ENCODE measurements at places on chromosomes 7 and 10.

GRCh38 chr10:52335665-52336064 is 21.6 kb downstream of the DKK1 start:
- DNase-seq: no peak

GRCh38 chr10:124671486-124672075 is 72.6 kb downstream of the FAM53B start:
- DNase-seq: no peak

DNA sequence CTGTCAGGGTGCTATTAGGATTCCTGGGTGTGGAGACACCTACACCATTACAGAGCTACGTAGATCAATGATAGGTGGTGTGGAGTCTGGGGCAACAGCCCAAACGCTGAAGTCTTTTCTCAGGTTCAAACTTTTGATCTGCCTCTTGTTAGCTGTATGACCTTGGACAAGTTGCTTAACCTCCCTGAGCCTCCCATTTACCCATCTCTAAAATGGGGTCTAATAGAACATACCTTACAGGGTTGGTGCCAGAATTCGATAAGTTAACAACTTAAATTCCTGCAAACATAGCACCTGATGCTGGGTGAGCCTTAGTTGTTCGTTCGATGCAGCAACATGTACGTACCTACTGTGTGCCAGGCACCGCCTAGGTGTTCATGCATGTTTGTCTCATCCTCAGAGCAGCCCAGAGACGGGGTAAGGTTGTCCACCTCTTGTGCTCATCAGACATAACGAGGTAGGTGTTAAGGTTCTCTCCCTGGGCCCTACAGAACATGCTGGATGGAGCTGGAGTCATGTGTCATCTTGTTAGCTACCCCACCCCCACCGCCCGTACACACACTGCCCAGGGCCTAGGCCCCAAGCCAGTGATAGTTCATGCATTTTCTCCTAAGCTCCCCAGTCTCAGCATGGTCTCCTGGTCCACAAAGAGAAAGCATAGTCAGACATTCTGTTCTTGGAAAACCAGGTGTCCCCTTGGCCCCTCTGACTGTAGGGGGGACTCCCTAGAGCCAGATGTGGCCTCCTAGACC is 41.0 kb upstream of the SLC29A3 start:
- no peak for DNase-seq

- no peak for DNase-seq
Observed at GRCh38 chr7:114919587-114919986, 2.3 kb upstream of the MDFIC start.

GRCh38 chr7:92835261-92835850 is 1.0 kb downstream of the CDK6 start:
- DNase-seq: peak; percentile 13

DNA sequence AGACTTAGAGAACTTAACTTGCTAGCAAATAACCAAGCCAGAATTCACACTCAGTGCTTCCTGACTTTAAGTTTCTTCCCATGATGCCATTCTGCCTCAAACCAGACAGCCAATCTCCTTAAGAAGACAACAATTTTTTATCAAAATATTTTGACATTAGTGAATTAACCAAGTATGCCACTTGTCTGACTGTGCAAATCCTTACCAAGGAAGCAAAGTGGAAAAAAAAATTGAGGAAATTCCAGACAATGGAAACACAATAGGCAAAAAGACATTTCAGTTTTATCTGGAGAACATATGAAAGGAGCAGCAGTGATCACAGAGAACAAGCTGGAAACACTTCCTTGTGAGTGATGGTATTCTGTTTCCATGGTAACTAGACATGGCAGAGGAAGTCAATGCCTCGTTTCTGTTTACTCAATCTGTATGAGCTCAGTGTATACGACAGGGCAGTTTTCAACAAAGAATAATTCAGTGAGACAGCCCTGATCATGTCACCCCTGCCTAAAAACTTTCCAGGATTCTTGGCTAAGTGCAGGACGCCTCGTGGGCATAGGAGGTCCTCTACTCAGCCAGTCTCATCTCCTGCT is 114.2 kb downstream of the DYNC1I1 start:
- DNase-seq: no peak

- no peak for DNase-seq
Observed at GRCh38 chr7:74101061-74101681, 17.6 kb downstream of the LIMK1 start.

GRCh38 chr10:15805395-15806058 is 54.8 kb downstream of the MINDY3 start:
- DNase-seq: no peak

DNA sequence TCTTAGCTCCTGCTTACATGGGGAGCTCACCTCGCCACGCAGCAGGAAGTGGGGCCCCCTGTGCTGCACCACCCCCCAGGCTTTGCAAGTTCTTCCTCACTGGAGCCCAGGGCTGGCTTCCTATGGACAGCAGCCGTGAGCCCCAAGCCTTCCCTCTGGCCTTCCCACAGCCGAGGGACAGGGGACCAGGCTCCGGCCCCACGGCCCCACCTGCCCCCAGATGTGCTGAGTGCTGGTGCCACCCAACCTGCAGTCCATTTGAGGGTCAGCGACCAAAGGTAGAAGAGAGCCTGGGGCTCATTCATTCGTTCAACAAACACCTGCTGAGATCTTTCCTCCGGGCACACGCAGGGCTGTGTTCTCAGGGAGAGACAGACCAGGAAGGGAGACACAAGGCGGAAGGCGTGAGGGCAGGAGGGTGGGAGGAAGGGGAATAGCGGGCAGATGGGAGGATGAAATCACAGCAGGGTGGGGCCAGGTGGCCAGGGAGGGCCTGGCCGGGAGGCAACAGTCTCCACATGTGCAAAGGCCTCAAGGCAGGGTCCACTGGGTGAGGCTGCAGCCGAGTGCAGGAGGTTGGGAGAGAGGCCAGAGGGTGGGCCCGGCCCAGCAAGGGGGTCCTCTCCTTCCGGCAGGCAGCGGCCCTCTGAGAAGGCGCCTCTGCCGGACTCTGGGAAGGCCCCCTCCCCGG is 100.1 kb downstream of the FOXL3 start:
- no peak for DNase-seq

DNA sequence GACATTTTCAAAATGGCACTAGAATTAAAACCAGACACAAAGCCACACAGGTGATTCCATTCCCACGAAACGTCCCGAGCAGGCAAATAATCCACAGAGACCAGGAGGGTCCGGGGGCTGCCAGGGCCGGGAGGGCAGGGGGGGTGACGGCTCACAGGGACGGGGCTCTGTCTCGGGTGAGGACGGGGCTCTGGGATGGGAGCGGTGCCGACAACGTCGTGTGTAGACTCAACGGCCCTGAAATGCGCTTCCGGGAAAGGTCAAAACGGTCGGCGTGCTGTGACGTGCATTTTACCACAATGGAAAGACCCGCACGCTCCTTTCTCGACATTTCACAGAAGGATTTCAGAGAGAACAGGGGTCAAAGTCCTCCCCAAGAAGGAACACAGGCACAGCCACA is 63.3 kb upstream of the PDGFA start:
- DNase-seq: peak; percentile 61

DNA sequence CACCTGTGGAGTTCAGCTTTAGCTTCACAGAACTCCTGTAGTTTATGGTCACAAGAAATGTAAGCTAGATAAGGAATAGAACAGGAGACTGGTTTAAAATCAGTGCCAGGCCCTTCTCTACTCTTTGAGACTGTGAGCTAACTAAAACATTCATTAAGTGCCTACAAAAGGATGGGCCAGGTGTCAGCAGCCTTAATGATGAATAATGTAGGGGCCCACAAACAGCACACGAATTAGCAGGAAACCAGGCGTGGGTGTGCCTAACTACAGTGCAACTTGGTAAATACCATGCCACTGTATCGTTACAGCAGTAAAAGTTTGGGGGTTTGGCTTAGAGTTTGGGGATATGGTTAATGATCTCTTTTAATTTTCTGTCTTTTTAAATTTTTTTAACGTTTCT is 6.1 kb upstream of the ABLIM1 start:
- no peak for DNase-seq

GRCh38 chr10:3406556-3406955 is 234.0 kb upstream of the PITRM1 start:
- DNase-seq: no peak

DNA sequence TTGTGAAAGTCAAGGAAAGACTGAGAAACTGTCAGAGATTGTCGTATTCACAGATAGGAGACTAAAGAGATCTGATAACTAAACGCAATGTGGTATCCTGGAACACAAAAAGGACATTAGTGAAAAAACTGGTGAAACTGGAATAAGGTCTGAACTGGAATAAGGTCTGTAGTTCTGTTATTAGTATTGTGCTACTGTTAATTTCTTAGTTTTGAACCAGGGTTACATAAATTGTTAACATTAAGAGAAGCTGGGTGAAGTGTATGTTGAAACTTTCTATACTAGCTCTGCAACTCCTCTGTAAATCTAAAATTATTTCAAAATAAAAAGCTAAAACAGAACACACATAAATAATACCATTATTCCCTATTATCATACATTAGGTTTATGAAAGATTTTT is 3.4 kb upstream of the NT5C2 start:
- no peak for DNase-seq

GRCh38 chr7:90262438-90262837 is 17.5 kb downstream of the CFAP69 start:
- peak; percentile 1 for DNase-seq

DNA sequence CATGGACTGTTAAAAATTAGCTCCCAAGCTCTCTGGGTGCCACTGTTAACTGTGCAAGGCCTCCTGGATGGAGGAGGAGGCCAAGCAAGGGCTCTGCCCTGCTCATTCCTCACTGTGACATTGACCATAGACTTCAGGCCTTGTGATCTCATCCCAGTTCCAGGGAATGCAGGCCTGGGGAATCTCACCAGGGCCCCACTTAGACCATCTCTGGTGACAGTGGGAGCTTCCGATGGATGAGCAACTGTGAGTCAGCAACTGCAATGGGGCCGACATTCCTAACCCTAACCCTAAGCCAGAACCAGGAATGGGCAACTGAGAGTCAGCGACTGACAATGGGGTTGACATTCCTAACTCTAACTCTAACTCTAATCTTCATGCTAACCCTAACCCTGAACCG is 50.4 kb upstream of the MSMB start:
- DNase-seq: no peak

GRCh38 chr7:54596747-54597146 is 54.6 kb downstream of the VSTM2A start:
- no peak for DNase-seq

DNA sequence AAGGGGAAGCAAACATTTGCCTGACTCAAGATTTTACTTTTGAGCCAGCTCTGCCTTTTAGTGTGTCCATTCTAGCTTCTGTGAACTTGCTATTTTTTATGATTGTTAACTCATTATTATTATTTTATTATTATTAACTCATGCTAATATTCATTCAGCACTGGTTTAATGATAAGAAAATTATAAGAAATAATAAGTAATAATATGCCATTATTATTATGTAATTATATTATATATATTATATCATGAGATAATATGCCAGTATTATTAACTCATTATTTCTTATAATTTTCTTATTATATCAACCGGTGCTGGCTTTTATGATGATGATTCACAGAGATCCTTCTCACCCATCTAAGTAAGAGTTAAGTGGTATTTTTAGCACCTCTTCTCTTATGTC is 79.3 kb upstream of the NPVF start:
- DNase-seq: no peak

DNA sequence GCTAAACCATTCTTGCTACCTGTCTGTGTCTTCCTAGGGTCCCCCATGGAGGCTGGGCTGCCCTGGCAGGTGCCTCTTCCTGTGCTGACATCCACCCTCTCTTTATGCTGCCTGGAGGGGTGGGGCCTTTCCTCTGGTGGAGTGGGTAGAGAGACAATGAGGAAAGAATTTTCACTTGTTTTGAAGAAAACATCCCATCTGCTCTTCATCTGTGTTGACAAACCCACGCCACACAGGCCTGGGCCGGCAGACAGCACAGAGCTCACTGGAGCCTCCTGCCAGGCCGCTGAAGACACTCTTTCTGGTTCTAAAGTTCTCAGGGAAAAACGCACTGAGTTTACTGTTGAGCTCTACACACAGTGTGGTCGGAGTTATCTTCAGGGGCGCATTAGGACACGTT is 328.2 kb downstream of the GLRX3 start:
- no peak for DNase-seq

DNA sequence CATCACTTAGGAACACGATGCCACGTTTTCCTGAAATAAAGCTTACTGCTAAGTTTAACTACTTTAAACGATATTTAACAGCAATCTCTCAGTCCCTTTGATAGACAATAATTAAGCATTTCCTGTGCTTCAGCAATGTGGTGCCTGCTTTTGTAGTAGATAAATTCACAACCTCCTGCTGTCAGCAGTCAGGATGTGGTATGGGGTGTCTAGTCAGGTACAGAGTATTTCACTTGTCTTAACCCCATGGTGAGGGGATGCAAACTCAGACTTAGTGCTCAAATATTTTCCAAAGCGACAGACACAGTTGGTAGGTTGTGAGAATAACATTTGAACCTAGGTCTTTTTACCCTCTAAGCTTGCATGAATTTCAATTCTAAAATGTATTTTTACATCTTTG is 526.2 kb upstream of the PFKP start:
- DNase-seq: no peak

DNA sequence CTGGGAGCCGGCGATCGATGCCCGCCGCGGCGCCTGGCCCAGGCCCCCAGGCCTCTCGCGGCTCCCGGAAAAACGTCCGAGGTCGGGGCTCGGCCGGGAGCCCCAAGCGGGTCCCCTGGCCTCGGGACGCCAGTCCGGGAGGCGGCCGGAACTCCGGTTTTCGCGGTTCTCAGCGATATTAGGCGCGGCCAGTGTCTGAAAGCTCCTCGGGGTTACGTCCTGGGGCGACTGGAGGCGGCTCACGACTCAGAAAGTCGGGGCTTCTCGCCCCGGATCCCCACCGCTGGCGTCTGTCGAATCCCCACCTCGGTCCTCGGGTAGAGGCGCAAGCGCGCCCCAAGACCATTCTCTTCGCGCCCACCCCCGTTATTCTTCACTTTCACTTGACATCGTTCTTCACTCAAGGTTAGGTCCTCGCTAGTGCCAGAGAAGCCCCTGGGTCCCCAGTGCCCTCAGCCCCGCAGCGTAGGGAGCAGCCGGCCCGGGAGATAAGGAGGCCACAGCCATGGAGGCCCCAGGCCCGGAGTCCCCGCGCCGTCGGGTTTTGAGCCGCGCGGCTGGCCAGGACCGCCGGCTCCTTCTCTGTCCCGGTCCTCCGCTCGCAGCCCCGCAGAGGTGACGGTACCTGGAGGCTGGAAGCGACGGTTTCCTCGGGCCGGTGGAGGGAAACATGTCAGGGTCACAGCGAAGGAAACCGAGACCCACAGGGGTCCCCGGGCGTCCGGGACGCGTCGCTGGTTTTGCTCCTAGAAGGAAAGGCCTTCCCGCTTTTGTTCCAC is 35.2 kb upstream of the EBLN1 start:
- peak; percentile 12 for DNase-seq

- no peak for DNase-seq
Observed at GRCh38 chr10:105195831-105196230, 554.7 kb downstream of the SORCS3 start.

GRCh38 chr7:106737202-106737562 is 76.2 kb upstream of the CCDC71L start:
- DNase-seq: no peak

GRCh38 chr7:101782896-101783295 is 34.5 kb upstream of the CUX1 start:
- no peak for DNase-seq

DNA sequence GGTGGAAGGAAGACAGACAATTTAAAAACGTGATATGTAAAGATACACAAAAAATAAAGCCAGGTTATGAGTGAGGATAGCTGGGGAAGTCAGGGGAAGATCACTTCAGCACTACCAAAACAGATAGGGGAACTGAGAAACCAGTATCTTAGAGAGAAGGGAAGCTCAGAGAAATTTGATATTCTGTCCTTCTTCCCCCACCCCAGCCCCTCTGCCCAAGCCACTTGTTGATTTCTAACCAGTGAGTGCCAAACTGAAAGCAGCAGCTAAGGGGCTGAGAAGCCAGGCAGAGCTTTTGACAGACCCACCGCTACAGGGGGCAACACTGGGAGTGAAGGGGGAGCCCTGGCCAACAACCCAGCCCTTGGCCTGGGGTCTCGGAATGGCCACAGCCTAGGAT is 9.1 kb upstream of the SLC29A3 start:
- DNase-seq: no peak
